NCI-H187 (cell line): ENCODE measurements at places on chromosomes 6 and 20.

- no peak for DNase-seq
These were observed 13.8 kb downstream of the UCKL1 start for GRCh38 chr20:63942250-63942951.

DNA sequence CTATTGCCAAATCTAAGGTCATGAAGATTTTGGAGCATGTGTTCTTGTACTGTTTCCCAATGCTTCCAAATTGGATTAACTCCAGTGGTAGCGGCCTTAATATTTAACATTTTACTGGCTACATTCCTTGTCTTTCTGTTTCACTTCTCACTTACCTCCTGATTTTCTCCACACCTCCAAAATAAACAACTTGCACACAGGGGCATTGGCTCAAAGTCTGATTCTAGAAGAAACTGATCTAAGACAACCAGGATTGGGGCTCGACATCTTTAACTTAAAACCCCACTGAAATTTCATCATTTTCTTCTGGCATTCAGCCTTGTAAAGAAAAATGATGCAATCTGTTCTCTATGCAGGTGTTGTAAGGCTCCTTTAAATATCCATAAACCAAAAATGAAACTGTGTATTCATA is 557.9 kb upstream of the ID4 start:
- DNase-seq = no peak

- no peak for DNase-seq
These were observed 393.8 kb upstream of the HSF2 start for GRCh38 chr6:122005661-122006060.

DNA sequence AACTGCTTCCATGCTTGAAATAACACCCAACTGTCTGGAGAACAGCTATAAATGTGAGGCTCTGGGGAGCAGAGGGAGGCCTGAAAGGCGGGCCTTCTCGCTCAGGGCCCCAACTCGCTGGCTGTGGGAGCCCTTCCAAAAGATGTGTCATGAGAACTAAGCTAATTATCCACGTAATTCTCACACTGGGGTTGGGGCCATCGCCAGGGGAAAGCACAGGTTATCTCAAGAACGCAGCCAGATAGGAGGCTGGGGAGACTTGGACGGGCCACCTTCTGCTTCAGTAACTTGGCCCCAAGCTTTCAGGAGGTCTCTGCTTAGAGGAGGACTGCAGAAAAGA is 1.6 kb downstream of the PXDC1 start:
- no peak for DNase-seq

GRCh38 chr6:163408352-163408991 is 6.0 kb upstream of the QKI start:
- DNase-seq = no peak

GRCh38 chr6:113010196-113010989 is 663.3 kb downstream of the RFPL4B start:
- DNase-seq = no peak

DNA sequence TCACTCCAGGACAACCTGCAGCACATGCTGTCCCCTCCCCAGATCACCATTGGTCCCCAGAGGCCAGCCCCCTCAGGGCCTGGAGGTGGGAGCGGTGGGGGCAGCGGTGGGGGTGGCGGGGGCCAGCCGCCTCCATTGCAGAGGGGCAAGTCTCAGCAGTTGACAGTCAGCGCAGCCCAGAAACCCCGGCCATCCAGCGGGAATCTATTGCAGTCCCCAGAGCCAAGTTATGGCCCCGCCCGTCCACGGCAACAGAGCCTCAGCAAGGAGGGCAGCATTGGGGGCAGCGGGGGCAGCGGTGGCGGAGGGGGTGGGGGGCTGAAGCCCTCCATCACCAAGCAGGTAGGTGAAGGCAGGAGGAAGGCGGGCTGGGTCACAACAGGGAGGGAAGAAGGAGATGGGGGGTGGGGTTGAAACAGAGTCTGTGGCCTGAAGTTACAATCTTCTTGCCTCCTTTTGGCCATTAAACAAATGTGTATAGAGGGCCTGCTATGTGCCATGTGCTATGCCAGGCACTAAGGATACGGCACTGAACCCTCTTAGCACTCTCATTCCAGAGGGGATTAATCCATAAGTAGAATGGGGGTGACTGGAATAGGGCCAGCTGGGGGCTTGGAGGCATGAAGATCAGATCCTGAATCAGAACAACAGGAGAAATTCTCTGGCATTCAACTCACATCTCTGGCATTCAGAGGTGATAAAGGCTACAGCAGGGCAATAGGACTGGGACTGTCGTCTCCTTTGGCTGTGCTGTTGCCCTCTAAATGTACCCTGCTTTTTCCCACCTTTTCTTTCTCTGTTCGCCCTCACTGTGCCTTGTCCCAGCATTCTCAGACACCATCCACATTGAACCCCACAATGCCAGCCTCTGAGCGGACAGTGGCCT is 10.5 kb upstream of the ZBTB9 start:
- no peak for DNase-seq

- no peak for DNase-seq
These were observed 10.3 kb upstream of the ADGRG6 start for GRCh38 chr6:142291512-142291911.
